Renal cortical epithelial cell (primary cell): ENCODE measurements at places on chromosomes 16 and 17.

- DNase-seq: peak; percentile 77
Measured at GRCh38 chr16:80717611-80718010, 86.8 kb downstream of the CDYL2 start.

DNA sequence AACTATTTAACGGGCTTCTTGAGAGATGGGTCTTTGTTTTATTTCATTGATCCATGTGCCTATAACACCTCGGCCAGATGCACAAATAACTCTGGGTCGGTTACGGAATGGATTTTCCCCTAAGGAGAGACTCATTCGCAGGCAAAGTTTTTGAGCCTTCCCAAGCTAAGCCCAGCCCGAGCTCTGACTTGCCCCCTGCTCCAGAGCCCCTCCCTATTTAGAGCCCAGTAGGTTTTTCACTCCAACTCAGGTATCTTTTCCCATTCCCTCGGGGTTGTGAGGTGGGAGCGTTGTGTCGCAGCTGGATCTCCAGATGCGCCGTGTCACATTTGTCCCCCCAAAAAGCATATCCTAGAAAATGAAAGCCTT is 812 bp upstream of the MYOCD start:
- DNase-seq: no peak

- DNase-seq: no peak
Measured at GRCh38 chr17:32623196-32623595, 136.4 kb downstream of the CDK5R1 start.

GRCh38 chr17:1040216-1040600 is 43.3 kb downstream of the TIMM22 start:
- no peak for DNase-seq

GRCh38 chr16:46918905-46919792 is 35.0 kb downstream of the GPT2 start:
- no peak for DNase-seq
